Suppressor macrophage treated with lipopolysaccharide for 1 hour (primary cell): ENCODE measurements at places on chromosomes 6 and 20.

GRCh38 chr6:10867952-10868351 lies 13.9 kb downstream of the GCM2 start:
- DNase-seq, result no peak

DNA sequence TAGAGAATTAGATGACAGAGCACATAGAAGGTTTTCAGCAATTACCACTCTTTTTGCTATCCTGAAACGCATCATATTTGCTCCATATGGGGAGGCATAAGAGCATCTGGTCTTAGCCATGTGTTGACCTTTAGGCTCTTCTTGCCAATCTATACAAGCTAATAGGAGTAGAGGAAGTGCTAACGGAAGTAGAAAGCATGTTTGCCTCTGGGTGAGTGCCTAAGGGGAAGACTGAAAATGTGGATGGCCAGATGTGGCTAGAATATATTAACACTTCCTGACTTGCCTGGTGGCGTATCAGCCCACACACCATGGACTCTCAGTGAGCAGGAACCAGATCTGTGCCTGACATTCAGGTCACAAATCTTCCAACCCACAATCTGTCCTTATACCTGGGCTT lies 136.3 kb downstream of the LRRC1 start:
- no peak for DNase-seq

DNA sequence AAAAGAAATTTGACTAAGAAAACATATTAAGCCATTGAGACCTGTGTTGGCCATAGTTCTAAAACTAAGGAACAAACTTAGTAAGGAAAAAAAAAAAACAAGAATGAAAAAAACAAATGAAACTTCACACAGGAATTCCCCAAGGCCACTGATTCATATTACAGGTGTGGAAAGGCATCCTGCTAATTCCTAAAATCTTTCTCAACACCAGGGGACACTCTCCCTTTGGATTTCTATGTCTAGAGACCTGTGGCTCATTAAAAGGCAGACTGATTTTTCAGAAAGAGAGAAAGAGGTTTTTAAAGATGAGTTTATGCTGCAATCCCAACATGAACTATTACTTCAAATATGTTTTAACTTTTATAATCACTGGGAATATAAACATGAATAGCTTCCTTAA lies at the start of gene OR12D1:
TSS of gene OR12D1 (plus strand) at position 341 of the 400 bp plus-strand sequence.
- no peak for DNase-seq

DNA sequence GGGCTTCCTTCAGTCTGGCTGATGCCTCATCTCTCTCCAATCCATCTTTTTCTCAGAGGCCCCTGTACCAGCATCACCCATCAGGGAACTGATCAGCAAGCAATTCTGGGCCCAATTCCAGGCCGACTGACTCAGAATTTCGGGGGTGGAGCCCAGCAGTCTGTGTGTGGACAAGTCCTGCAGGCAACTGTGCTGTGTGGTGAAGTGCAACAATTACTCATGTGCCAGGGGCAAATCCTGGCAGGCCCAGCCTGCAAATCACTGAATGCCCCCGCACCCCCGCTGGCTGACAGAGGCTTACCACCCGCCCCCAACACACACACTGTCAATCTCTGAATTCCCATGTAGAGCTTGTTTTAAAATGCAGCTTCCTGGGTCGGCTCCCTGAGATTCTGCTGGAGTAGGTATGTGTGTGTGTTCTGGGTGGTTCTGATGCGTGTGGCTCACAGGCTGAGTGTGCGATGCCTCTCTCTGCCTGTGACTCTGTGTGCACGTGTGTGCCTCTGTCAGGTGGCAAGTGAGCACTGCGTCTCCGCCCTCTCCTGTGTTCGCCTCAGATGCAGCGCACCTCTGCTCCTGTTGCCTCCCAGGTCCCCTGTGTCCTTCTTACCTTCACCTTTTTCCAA lies 45.4 kb downstream of the SSR1 start:
- peak; percentile 87 for DNase-seq

DNA sequence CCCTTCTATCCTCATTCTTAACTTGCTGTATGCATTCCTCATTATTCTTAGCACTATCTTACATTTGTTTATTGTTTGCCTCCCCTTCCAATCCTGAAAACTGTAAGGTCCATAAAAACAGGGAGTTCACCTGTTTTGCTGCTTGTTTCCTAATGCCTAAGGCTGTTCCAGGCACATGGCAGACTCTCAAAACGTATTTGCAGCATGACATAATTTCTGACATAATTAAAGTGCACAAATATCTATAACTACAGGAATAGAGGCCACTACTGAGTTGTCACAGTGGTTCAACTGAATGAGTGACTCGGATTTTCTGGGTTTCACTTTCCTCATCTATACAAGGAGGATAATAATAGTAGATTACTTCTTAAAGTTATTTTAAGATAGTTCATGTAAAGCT lies 83.0 kb downstream of the HFE start:
- DNase-seq, result peak; percentile 39

DNA sequence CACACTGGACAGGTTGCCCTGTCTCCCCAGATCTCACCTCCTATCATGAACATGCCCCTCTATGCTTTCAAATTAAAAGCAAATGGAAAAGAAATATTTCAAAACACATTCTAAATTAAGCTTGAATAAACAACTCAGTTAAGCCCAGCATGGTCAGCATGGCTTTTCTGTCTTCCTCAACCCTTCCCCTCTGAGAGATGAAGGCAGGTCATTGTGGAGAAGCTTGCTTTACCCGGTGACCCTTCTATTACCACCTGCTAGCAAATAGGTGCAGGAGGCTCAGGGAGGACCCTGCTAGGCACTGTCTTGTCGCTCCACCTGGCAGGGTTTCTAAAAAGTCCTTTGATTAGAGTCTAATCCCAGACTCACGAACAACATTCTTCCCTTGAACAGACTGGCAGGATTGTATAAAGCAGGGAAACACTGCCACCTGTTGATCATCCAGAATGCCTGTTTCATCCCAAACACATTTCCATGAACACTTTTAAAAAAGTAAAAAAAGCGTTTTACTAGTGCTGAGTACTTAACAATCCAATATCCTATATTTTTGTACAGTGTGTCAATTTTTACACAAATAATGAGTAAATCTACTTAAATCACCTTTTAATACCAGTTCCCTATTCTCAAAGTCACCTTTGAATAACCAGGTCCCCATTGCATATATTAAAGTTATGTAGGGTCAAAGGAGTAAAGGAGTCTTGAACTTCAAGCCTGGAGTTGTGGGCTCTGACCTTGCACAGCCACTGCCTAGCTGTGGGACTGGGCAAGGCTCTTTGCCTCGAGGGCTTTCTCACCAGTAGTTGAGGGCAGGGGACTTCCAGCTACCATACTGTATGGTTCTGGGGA lies 75.5 kb downstream of the GPR6 start:
- peak; percentile 70 for DNase-seq

DNA sequence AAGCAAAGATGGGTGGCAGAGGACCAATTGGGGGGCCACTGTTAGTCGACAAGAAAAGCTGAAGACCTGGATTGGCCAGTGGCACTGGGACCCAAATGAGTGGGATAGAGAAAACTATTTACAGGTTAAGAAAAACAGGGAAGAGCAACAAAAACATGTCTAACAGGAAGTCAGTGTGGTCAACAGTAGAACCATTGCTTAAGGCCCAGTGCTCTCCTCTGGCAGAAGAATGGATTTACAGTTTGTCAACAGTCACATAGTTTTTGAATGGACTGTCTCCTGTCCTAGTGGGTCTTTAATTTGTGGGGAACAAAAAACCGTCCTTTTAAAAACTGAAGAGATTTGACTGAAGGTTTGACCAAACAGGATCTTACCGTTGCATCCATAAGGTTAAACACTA lies 12.1 kb upstream of the WTAP start:
- no peak for DNase-seq

GRCh38 chr20:63315731-63316491 lies 22.9 kb downstream of the COL20A1 start:
- DNase-seq, result no peak

GRCh38 chr6:116200619-116201249 lies 53.1 kb downstream of the TSPYL4 start:
- DNase-seq, result no peak

DNA sequence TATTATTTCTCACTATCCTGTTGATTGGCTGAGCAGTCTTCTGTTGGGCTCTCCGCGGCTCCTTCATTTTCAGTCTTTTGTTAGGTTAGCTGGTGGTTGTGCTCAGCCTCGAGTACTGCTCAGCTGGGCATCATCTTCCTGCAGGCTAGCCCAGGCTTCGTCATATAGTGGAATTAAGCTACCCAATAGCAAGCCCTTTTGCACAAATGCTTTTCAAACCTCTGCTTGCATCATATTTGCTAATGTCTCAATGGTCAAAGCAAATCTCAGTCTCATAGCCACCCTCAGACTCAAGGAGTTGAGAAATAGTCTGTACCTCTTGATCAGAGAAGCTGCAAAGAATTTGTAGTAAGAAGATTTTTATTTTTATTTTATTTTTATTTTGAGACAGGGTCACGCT lies 23.7 kb downstream of the STX11 start:
- no peak for DNase-seq

- no peak for DNase-seq
Observed at GRCh38 chr6:104182811-104183210, 676.9 kb downstream of the HACE1 start.

DNA sequence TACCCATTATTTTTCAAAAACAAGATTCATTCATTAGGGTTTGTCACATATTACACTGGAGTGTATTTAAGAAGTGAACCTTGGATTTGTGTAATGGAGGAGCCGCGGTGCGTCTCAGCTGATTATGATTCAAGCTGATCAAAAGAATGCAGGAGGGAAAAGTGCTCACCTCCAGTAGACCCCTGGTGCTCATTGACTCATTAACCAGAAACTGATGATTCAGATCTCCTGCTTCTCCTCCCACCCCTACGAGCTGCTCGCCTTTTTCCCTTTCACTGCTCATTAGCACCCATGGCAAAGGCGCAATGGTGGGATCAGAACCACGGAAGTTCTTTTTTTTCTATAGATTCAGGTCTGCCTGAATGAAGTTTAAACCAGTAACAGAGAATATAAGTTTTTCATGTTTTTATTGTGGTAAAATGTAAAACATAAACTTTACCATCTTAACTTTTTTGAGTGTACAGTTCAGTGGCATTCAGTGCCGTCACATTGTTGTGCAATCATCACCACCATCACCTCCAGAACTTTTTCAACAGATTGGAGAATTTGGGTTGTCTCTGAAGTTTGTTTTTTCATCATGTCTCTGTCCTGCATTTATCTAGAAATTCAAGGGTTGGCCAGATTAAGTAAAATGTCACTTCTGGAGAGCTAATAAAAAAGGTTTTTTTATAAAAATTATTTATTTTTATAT lies 101.6 kb downstream of the LINC00237 start:
- no peak for DNase-seq

DNA sequence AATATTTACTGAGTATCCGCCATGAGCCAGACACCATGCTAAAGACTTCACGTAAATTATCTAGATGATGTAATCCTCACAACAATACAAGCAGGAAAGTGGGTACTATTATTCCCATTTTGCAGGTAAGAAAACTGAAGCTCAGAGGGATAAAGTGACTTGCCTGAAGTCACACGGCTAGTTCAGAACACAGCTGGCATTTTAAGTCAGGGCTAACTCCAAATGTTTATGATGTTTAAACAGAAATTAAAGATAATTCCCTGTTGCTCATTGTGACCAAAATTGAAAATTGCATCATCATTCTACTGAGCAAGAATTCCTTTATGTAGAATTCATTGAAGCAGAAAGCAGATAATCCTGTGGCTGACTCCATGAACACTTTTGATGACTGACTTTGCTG lies 71.3 kb upstream of the STXBP5 start:
- no peak for DNase-seq

DNA sequence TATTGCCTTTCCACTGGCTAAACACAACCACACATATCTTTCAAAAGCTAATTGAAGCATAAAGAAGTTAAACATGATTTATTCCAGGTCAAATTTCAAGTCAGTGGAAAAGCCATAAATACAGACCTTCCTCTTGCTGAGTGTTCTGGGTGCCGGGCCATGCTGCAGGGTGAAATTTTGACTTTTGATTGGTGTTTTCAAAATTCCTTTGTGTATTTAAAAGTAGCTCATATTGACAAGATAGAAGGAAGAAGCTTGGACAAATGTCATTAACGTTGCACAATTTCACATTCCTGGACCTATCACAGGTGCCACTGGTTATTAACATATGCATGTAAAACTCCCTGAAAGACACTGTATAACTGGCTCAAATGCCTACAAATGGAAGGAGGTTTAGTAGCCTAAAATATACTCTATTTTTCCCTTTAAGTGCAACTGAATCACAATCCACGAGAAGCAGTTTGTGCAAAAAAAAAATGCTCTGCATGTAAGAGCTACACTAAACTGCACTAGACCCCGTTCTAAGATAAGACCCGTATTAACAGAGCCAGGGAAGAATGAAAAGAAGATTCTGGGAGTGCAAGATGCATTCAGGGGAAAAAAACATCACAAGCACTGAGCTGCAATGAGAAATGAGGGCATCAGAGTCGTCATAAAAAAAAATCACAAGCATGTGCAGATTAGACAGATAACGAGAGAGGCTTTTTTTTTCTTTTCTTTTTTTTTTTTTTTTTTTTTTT lies 30.4 kb downstream of the ATXN1 start:
- no peak for DNase-seq

DNA sequence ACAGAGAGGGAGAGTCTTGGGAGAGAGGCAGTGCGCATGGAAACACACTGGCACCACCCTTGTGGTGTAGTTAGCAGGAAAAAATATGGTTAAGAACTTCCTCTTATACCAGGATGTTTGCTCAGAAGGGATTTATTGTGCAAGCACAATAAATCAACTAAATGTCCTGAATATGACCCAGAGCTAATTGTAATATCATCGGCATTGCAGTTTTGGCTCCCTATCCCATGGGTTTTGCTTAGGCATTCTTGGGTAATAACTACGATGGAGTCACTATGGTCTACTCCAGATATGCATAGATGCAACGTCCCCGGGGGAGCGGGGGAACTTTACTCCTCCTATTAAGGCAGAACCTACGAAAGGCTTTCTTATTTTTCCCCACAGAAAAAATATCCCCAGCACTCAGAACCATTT lies 751.6 kb downstream of the EYS start:
- peak; percentile 26 for DNase-seq

- DNase-seq, result peak; percentile 8
Observed at GRCh38 chr6:45187836-45188235, 140.3 kb upstream of the RUNX2 start.

DNA sequence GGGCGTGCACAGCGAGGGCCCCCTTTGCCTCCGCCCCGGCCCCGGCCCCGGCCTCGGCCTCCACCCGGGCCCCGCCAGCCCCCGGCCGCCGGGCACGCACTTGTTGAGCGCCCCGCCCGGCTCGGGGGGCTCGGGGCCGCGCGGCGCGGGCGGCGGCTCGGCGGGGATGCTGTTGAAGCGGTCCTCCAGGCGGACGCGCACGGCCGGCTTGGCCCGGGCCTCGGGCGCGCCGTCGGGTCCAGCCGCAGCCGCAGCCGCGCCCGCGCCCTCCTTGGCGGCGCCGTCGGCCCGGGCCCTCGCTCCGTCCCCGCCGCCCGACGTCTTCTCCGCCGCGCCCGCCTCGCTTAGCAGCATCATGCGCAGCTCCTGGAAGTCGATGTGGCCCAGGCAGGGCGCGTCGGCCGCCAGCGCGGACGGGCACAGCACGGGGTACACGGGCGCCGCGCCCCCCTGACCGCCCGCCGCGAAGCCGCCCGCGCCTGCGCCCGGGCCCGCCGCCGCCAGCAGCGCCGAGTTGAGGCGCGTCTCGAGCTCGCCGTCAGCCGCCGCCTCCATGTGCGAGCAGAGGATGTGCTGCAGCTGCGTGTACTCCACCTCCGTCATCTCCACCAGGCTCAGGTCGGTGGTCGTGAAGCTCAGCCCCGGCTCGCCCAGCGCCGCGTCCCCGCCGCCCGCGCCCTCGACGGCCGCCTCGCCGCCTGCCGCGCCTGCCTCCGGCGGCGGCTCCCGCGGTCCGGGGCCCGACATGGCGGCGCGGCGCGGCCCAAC lies 514 bp downstream of the TCFL5 start:
- DNase-seq, result peak; percentile 27
